ENCODE measurements at places on chromosomes 5 and 9.

GRCh38 chr5:7250611-7251010 is 145.3 kb upstream of the ADCY2 start:
- DNase-seq, result no peak

- no peak for DNase-seq
Observed at GRCh38 chr5:151825445-151825844, 53.7 kb downstream of the G3BP1 start.

GRCh38 chr5:13993926-13994325 is 49.4 kb upstream of the DNAH5 start:
- no peak for DNase-seq

DNA sequence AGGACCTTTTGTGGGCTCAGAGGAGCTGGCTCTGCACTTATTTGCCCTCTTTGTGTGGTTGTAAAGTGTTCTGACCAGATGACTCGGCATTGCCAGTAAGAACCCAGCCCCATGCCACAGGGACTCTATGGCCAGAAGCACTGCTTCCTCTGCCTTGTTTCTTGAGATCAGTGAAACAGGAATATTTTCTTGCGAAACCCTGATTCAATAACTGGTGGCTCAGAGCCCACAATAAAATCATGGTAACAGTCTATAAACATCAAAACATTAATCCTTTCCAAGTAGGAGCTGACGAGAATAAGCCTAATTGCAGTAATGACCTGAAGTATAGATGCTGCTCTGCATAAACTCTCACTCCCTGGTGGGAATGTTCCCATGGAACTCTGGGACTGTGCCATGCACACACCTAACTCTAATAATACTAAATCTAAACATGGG is 344.3 kb downstream of the ZNF608 start:
- DNase-seq, result no peak

DNA sequence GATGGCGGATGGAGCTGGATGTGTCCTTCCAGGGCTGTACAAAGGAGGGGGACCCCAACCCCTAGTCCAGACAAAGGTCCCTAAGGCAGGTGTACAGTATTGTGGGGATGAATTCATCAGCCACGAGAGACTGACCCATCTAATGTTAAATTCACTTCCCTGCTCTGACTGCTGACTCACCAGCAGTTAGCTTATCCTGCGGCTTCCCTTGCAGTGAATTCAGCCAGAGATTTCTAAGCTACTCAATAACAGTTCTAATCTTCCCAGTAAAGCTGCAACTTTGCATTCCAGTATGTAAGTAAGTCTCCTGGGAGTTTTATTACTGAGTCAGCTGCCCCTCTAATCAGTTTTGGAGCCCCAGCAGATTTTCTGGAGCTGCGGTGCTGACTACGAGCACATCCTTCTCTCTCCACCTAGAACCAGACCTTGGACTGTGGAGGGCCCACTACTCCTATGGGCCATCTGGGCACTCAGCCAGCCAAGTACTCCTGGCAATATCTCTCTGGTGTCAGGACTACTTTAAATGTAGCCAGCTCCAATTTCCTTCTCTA is 16.1 kb downstream of the B4GALT1 start:
- DNase-seq, result no peak

- DNase-seq, result no peak
Observed at GRCh38 chr9:127761061-127761460, 17.4 kb downstream of the SH2D3C start.

DNA sequence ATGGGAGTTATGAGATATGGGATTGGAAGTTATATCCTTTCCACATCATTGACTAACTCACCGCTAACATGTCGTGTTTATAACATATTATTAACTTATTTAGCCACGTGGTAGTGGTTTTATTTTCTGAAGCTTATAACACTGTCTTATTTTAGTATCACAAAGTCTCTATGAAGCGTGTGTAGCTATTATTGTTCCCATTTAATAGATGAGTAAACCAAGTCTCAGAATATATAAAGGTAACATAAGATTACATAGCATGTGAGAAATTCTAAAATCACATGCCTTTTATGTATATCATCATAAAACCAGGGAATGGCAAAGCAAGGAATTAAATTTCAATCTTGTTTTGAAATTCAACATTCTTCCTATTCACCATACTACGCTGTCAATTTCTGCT is 15.3 kb downstream of the AP3B1 start:
- no peak for DNase-seq

GRCh38 chr5:71587766-71588532 is 809 bp downstream of the MCCC2 start:
- DNase-seq, result no peak

All from stimulated activated CD8-positive, alpha-beta memory T cell treated with anti-CD3 and anti-CD28 coated beads, Interleukin-7, amount 100 ng/mL, for 1 hour (primary cell).